ENCODE measurements at places on chromosomes 5 and 9.

DNA sequence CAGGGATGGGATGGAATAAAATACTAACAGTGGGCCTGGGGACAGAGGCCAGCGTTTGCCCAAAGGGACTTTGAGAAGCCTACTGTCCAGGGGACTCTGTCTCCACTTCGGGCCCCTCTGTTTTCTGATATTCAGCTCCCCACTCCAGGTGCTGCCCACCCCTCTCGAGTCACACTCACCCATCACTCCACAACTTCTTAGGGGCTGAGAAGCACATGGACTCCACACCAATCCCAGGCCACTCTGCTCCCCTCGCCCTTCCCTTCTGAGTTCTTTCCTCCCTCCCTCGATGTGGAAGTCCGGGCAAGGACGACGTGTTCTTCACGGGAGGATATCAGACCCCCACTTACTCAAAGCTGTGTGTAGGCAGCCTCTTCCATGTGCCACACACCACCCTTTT is 124.5 kb downstream of the BARX1 start:
- no peak for DNase-seq

GRCh38 chr5:1670351-1670750 is 129.3 kb downstream of the MRPL36 start:
- DNase-seq = no peak

GRCh38 chr9:137918331-137919094 is 40.9 kb downstream of the CACNA1B start:
- DNase-seq = no peak

- no peak for DNase-seq
These were observed 297.0 kb upstream of the CLINT1 start for GRCh38 chr5:158155811-158156505.

- DNase-seq = no peak
These were observed 157.7 kb downstream of the PARP8 start for GRCh38 chr5:50824109-50824508.

DNA sequence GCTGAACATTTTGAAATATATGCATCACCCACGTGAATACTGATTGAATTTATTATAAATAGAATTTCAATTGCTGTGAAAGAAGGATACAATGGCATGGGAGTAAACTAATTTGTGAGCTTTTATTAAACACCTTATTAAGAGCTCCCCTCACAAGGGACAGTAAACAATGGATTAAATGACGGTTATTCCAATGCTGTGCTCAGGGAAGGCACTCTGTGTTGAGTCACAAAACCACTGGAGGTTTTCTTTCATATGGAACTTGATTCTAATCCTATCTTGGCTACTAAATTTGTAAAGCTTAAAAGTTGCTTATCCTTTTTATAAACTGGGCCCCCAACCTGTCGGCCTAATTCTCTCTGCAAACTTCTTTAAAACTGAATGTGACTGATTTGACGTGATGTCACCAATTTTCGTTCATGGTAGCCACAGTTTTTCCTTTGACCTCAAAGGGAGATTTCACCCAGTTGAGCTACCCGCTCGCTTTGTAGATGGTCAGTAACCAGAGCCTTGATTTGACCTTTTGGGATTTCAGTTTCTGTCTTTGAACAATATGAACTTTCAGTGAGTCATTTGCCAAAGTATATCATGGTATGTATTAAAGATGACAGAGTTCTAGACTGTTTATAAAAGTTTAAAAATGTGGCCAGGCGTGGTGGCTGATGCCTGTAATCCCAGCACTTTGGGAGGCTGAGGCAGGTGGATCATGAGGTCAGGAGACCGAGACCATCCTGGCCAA is 61.3 kb upstream of the PIK3R1 start:
- DNase-seq = no peak

DNA sequence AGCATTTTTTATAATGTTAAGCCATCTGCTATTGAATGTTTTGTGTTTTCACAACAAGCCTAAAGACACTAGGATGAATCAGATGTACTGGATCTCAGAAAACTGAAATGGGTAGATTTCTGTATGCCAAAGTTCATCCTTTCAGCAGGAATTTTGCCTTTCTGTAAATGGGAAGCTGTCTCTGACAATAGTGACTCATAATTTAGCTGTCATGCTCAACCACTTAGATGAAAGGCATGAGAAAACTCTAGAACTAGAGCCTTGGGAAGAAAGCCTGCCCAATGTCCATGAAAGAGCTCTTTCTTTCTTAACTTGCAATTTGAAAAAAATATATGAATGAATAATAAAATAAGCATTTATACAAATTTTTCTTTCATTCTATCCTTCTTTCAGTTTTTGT is 616.0 kb upstream of the EDIL3 start:
- DNase-seq = no peak

DNA sequence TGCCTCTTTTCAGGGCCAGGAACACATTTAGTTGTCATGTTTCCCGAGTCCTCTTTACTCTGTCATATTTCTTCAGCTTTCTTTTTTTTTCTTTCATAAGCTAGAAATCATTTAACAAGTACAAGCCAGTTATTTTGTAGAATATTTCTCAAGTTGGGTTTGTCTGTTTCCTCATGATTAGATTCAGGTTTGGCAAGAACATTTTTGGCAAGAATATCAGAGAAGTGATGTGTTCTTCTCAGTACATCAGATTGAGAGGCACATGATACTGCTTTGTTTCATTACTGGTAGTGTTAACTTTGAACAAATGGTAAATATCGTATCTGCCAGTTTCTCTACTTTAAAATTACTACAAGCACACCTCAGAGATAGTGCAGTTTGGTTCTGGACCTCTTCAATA is 45.1 kb downstream of the PCSK5 start:
- no peak for DNase-seq

- no peak for DNase-seq
These were observed 8.7 kb upstream of the IL7R start for GRCh38 chr5:35847961-35848360.

Data from trophoblast cell (in vitro differentiated cells and primary cell).